Activated CD4-positive, alpha-beta memory T cell treated with anti-CD3 and anti-CD28 coated beads, Interleukin-2, amount 10 ng/mL, durations not matched to agents 7 days and 5 days (primary cell): ENCODE measurements at places on chromosomes 3 and 15.

- DNase-seq = no peak
Observed at GRCh38 chr3:31016196-31016595, 121.7 kb upstream of the GADL1 start.

DNA sequence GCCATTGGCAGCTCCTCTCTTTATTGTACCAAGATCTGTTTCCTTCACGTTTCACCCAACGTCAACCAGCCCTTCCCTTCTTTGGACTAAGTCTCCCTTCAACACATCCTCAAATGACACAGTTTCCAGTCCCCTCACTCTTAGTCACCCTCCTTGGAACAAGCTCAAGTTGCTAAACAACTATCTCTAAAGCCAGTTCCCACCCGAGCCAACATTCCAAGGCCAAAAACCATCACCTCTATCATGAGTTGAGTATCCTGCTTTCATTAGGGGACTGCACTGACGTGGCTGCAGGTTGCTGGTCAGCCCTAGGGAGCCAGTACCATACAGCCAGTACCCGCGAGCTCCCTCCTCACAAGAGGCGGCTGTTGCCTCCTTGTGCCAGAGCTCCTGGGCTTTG is 73.8 kb downstream of the LIPC start:
- no peak for DNase-seq

DNA sequence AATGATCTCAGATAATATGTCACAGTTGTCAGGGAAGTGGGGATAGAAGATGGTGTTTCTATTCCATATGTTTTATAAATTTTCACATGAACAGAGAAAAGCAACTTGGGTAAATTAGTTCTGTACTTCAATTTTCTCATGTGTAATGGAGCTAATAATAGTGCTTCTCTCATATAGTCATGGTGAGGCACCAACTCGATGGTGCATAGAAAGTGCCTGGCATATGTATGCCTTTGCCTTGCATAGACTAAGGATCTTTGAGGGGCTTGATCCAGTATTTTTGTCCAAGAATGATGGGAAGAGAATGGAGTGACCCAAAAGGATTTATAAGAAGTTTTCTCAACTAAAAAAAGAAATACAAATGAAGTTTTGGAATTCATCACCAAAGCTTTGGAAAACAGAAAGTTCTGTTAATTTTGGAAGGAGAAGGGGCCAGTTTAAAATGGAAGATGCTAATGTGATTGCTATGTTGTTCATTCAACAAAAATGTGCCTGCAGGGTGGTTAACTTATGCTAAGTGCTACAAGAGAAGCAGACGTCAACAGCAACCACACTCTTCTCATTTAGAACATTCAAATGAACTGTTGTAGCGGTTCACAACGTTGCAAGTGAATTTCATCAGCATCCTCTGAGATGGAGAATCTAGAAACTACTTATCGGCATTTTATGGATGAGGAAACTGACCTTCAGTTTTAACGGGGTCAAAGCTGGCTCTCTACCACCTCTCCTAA is 86.1 kb downstream of the RTP4 start:
- no peak for DNase-seq

GRCh38 chr15:57647791-57648130 is 56.1 kb downstream of the MYZAP start:
- DNase-seq = no peak

GRCh38 chr3:28907616-28908015 is 373.3 kb upstream of the RBMS3 start:
- no peak for DNase-seq

- DNase-seq = no peak
Observed at GRCh38 chr3:152373379-152373778, 104.7 kb downstream of the MBNL1 start.

GRCh38 chr3:169871129-169871886 is 1.6 kb upstream of the LRRC31 start:
- DNase-seq = peak; percentile 37

DNA sequence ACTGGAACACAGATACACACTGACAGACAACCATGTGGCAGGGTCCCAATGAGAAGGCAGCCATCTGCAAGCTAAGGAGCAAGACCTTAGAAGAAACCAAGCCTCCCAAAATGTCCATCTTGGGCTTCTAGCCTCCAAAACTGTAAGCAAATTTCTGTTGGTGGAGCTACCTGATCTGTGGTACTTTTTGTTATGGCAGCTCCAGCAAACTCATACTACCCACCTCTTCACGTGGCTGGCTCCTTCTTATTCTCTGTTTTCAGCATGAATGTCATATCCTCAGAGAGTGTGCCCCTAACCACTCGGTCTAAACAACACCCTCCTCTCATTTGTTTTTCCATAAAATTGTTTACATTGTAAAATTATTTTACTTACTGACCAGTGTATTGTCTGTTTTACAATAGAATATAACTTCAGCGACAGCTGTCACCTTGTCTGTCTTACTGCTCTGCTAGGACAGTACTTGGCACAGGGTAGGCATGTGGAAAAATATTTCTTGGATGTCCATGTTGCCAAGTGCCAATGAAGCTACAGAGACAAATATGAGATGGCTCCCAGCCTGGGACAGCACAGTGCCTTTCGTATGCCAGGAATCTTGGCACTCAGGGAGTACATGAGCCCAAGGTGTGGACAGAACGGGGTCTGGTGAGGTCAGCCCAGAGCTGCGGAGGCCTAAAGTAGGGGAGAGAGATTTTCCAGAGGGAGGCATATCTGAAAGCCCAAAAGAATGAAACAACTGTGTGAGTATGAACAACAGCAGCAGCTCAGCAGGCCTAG is 17.4 kb upstream of the SLC25A36 start:
- DNase-seq = no peak

DNA sequence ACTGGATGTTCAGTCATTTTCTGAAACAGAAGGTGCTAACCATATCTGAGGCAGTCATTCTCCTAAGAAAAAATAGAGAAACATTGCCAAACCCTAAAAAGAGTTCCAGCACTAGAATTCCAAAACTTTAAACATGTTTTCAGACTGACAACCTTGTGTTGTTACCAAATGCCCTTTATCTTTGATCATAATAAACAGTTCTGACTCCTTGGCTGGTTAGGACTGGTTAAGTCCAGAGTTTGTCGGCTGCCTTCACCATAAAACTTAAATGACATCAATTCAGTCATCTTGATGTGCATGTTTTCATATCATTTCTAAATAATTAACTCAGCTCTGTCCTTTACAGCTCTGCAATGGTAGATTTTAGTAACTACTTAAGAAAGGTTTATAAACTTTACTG is 68.0 kb downstream of the COL8A1 start:
- DNase-seq = no peak

DNA sequence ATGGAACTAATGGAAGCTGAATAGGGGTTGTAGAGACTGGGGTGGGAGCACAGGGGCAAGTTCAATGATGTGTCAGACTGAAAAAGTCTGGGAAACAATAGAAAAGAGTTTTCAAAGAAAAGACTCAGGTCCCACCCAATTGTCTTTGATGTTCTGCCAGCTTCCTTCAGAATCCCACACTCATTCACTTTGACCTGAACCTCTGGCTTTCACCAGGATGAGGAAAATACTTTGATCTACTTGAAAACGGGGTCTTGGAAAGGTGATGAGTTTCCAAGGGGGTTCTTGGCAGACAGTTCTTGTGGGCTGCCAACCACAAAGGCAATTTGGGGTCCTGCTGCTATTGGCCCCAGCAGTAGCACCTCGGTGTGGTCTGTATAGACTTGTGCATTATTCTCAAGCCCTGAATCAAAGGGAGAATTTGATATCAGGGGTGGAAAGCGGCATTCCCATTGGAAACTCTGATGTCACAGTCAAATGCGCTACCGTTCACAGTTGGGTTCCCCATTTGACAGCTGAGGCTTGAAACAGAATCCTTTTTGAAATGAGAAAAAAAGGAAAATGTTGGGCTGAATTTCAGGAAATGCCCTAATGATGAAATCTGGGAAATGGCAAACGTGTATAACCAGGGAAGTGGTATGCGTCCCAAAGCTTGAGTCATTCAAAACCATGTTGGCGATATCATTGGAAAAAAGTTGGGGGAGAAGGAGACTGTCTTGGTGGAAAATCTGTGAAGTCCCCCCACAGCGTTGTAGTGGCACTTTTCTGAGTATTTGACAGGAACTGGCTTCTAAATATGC is 229.2 kb upstream of the LRTM1 start:
- DNase-seq = no peak

GRCh38 chr15:33370623-33371020 is 59.9 kb downstream of the RYR3 start:
- no peak for DNase-seq

- DNase-seq = no peak
Observed at GRCh38 chr3:4751029-4751501, 228.2 kb upstream of the BHLHE40 start.

DNA sequence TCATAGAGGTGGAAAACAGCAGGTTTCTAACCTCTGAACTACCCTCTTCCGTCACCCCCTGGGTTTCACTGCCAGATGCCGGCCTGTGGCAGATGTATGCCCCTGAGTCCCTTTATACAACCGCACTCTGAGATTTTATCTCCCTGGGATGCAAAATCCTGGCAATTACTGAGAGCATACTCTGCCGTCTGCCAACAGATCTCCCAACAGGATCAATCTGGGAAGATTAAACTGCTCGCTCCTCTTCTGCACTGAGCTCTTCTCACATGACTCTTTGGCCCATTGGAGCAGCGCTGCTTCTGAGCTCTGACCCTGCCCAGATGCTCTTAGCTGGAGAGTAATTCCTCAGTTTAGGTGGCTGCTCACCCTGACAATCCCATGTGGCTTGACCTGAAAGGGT is 133.2 kb downstream of the LIPC start:
- DNase-seq = no peak

DNA sequence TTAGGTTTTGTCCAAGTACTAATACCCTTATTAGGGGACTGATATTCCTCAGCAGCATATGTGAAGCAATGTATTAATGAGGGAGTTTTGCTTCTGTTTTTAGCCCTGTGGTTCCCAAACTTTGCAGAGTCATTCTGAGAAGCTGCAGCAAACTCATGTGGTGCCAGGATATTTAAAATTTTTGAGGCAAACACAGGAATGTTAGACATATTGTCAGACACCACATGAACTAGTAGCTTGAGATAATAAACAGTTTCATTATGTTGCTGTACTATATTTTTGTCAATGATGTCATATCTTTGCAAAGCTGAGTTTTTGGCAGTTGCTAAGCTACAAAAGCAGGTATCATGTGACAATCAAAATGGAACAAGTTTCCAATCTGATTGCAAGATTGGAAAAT is 36.6 kb downstream of the ATP6V1A start:
- DNase-seq = no peak

GRCh38 chr3:24052446-24052845 is 107.4 kb downstream of the NR1D2 start:
- no peak for DNase-seq
